ENCODE measurements at places on chromosomes 12 and 14.

GRCh38 chr12:104460041-104460719 is 3.4 kb downstream of the CHST11 start:
- DNase-seq: no peak

DNA sequence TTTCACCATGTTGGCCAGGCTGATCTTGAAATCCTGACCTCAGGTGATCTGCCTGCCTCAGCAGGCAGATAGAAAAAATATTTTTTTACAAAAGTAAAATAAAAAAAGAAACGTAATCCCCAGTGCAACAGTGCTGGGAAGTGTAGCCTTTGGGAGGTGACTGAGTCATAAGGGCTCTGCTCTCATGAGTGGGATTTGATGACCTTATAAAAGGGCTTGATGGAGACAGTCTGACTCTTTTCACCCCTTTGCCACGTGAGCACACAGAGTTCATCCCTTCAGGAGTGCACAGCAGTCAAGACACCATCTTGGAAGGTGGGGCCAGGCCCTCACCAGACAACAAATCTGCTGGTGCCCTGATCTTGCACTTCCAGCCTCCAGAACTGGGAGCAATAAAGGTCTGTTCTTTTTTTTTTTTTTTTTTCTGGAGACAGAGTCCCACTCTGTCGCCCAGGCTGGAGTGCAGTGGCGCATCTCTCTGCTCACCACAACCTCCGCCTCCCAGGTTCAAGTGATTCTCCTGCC is 24.7 kb upstream of the DYNC1H1 start:
- no peak for DNase-seq

- peak; percentile 1 for DNase-seq
Observed at GRCh38 chr14:96129128-96129736, 75.4 kb upstream of the BDKRB2 start.

DNA sequence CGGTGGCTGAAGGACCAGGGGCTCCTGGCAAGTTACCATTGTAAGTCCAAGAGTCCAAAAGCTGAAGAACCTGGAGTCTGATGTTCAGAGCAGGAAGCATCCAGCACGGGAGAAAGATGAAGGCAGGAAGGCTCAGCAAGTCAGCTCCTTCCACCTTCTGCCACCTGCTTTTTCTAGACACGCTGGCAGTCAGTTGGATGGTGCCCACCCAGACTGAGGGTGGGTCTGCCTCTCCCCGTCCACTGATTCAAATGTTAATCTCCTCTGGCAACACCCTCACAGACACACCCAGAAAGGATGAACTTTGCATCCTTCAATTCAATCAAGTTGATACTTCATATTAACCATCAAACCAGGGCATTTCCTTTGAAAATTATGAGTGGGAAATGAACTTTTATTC is 1272.4 kb upstream of the TMEM132C start:
- DNase-seq: no peak

- no peak for DNase-seq
Observed at GRCh38 chr12:79424109-79424721, 266.5 kb downstream of the PAWR start.

GRCh38 chr12:50520416-50521207 is 15.8 kb downstream of the DIP2B start:
- no peak for DNase-seq

DNA sequence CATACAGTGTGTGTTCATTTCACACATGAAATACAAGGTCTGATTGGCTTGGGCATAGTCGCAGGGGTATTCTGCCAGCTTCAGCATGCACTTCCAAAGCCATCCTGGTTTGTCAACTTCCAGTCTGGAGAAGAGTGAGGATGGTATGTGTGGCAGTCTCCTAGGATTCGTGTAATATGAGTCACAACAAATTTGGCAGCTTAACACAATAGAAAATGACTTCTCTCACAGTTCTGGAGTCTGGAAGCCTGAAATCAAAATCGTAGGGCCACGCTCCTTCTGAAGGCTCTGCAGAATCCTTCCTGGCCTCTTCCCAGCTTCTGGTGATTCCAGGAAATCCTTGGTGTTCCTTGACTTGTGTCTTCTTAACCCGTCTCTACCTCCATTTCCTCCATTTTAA is 167.5 kb downstream of the PPM1H start:
- no peak for DNase-seq

GRCh38 chr12:31658471-31659086 is 909 bp upstream of the ETFBKMT start:
- DNase-seq: no peak
